ENCODE measurements at places on chromosomes 1 and 21.
A peak's percentile ranks its signal among the peaks of the same experiment; 100 is the strongest.

GRCh38 chr1:47438165-47439016 lies 547 bp downstream of the FOXD2 start:
- no peak for DNase-seq

- no peak for DNase-seq
Measured at GRCh38 chr1:237562242-237562823, 328.4 kb downstream of the ZP4 start.

DNA sequence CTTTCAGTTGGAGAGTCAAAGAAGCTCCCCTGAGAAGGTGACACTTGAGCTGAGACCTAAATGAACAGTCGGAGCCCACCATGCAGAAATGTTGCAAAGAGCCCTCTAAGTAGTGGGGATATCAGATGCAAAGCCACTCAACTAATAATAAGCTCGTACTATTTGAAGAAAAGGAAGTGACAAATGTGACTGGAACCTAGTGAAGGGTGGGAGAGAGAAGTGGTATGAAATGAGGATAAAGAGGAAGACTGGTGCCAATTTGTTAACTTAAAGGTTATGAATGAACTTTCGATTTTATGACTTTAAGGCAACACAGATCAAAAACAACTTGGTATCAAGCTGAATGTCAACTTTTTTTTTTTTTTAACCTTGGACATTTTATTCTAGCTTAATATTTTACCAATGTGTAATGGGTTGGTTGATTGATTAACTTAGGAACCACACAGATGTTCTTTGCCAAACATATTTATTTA lies 14.7 kb downstream of the LYPLAL1 start:
- DNase-seq = no peak

DNA sequence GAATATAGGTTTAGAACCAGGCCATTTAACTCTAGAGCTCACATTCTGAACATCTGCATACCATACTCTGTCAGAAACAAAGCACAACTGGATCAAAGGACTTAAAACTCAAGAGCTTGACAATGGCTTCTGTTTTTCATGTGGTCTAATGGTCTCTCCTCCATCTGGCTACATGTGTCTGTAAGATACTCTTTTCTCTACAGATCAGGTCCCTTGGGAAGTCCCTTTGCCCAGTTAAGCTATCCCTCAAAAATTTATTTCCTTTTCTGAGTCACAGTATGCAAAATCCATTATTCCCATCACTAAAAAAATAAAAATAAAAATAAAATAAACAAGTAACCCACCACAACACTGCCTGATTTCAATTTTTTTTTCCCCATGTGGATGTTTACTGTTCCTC lies 357.0 kb upstream of the PRMT6 start:
- no peak for DNase-seq

- no peak for DNase-seq
Measured at GRCh38 chr1:44151332-44151731, 9.9 kb upstream of the KLF18 start.

DNA sequence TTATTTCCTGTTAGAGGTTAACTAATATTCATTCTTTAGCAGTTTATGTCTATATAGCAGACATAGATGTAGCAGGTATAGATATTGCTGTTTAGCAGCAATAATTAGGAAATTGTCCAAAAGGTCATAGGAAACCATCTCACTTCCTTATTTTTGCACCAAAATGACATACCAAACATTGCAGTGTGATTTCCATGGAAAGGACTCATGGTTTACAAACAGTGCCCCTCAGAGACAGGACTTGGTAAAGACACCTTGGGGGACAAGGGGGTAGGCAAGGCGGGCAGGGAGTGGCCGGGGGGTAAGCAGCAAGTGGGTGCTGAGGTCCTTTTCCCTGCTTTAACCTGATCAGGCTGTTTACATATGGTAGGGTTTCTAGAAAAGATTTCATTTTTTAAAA lies 30.5 kb downstream of the BATF3 start:
- DNase-seq = no peak

GRCh38 chr1:179950651-179951050 lies 4.0 kb upstream of the CEP350 start:
- DNase-seq = no peak

GRCh38 chr21:35336534-35336933 lies 287.4 kb upstream of the RUNX1 start:
- DNase-seq = no peak

DNA sequence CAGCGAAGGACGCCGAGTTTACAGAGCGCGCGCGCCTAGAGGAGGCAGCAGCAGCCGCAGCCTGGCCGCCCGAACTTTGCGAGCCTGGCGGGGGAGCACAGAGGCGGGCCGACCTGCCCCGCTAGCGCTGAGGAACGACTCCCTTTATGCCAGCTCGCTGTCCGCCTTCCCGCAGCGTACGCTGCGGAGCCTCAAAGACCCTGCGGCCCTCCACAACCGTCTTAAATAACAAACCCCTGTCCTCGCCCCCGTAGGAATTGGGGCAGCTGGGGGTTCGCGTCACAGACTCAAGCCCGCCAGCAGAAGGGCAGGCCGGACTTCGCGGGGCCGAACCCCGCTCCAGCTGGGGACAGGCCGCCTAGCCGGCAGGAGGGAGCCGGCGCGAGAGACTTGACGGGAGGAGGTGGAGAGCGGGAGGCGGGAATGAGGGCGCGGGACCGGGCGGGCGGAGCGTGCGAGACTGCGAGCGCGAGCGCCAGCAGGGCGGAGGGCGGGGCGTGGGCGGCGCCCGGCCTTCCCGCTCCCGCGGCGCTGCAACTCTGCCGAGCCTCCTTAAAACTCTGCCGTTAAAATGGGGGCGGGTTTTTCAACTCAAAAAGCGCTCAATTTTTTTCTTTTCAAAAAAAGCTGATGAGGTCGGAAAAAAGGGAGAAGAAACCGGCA lies 1.8 kb upstream of the CDKN2C start:
- DNase-seq = peak; percentile 63

GRCh38 chr1:183291216-183291762 lies 105.2 kb downstream of the LAMC2 start:
- DNase-seq = no peak

DNA sequence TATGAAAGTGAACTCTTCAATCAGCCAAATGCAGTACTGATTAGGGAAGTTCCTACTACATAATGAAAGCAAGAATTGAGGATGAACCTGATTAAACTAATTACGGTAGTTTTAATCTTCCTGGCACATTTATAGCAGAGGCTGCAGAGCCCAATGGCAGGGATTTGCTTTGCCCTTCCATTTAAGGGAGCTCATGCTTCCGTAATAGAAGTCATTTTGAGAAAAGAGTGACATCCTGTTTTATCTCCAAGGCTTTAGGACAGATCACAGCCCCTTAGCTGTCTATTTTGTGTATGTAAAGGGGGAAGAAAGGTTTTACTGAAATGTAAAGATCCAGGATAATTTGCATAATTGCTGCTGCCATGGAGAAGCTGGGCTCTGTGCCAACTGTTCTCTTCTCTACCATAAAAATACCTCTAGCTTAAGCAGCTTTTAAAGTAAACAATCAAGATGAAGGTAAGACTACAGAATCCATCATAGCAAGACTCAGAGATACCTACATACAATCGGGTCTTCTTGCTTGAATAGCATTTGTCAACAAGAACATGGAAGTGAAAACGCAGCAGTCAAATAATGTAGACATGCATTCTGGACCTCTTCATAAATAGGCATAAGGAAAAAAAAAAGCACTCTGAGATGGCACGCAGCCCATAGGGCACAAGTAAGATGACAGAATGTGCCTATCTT lies 62.5 kb downstream of the ASH1L start:
- DNase-seq = no peak

DNA sequence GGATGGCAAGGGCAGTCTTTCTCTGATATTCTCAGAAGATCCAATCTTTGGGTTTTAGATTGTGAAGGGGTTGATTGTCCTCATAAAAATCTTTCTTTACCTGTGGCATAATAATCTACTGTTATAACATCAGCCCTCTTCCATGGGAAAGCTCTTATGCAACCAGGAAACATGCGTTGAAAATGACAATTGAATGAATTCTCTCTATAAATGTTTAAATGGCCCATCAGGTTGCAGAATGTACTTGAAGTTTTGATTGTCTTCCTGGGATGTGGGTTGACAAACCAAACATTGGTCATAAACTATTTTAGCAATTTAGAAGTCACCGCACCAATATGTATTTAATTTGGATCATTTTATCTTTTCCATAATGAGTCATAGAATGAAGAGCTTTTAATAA lies 31.7 kb upstream of the ITLN1 start:
- DNase-seq = no peak

DNA sequence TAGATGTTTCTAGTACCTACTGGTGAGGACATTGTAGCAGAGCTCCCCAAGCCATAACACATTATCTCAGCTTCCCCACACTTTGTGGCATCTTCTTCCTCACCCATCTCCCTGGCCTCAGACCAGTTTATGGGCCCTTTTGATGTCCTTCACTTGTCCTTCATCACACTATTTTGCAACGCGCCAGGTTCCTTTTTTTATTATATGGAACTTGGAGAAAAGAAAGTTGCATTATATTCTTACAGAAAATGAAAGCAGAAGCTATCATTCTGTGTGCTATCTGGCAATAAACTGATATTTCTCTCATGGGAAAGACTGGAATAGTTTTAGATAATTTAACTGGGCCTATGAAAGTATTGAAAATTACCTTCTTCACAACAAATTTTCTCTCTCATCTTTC lies 196.9 kb upstream of the ETV3 start:
- DNase-seq = no peak

DNA sequence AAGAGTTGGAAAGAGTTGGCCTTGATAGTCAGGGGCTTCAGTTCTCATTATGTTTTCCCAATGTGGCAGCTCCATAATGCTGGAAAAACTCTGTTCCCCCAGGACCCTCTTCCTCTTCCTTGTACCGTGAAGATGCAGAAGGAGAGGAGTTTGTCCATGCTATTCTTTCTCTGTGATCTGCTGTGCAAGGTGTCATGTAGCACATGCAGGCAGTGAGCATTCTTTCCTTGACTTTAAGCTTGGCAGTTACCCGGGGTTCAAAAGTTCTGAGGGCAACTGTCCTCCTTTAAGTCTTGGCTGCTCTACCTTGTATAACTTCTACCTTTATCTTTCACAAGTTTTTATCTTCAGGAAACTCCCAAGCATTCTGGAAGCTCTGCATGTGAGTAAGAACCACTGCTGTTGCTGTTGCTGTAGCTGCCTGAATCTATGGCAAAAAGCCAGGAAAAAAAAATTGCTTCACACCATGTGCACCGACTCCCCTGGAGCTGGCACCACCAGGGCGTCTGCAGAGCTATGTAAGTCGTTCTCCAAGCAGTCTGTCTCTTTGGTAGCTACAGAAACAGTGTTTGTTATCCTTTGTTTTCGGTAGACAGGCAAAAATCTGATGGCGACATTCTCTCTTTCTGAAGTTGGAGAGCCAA lies 42.7 kb upstream of the SLC16A1 start:
- no peak for DNase-seq

DNA sequence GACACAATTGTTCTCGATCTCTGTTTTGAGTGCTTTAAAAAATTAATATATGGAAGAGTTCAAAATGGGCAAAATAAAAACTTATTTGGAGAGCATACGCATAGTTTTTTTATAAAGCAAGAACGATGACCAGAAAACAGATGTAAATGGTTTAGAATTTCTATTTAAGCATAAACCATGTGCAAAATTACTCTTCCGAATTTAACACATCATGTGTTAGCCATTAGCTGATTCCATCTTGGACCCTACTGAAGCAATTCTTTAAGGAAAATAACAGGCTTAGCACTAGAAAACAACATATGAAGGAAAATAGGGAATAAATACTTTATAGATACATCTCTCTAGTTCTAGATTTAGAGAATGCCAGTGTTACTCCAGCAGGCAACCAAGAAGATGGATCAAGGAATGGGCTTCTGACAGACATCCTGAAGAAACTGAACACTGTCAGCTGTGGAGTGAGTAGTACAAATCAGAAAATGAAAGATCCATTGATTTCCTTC lies 26.7 kb downstream of the CDC7 start:
- no peak for DNase-seq

GRCh38 chr1:48790397-48790796 lies 13.7 kb upstream of the BEND5 start:
- no peak for DNase-seq

GRCh38 chr1:41672173-41672572 lies 187.7 kb upstream of the EDN2 start:
- no peak for DNase-seq

DNA sequence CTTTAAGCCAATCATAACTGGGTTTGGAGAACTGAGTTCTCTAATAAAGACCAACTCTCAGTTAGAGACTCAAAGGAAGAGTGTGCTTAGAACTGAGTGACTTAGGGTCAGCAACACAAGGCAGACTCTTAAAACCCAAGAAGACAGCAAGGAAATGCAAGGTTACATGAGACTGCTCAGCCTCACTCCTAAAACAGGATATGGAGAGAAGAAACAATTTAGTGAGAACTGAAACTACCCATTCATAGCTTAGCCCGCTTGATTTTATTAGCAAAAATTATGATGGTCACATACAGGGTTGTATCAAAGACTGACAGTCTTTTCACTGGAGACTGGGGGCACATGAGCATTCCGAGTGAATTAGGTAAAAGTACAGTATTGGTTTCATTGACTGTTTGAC lies 78.9 kb upstream of the DMRTA2 start:
- DNase-seq = no peak

DNA sequence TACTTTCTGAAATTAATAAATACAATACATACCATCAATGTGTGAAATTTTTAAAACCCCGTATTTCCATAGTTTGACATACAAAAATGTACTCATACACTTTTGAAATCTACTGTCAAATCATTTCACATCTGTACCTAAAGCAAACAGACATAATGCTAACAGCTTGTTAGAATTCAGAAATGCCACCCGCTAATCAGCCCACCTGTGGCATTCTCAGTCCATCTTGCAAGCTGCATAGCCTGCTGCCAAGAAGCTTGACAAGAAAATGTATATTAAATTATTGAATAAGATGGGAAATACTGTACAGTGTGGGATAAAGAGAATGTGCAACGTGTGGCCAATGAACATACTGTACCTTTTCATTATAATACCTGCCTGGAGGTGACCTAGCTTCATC lies 55.1 kb downstream of the ZBTB18 start:
- DNase-seq = no peak

DNA sequence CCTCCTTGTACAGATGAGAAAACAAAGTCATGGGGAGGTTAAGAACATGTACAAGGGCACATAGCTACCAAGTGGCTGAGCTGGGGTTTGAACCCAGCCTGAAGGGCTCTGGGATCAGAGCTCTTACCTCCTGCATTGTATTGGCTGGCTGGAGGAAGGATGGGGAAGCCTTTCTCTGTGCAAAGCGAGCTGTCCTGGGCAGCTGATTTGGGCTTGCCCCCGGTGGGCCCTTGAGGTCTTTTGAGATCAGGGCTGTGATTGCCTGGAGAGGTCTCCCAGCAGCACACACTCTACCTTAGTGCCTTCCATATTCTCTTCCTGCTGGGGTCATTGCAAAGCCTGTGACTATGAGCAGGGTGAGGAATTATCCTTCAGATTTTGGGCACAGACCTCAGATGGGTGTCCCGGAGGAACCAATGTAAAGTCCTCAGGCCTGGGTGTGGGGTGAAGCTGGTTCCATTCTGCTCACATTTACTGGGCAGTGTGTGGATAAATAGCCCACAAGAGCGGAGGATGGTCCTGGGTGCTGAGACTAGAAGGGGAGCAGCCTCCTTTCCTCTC lies 53.3 kb upstream of the EPS8L3 start:
- DNase-seq = no peak

All from progenitor cell of endocrine pancreas (in vitro differentiated cells).